ENCODE measurements at places on chromosomes 2 and 18. TPM values are rescaled to one million over a fixed set of nuclear protein-coding genes. Genes with fewer than 3 reads are reported as not detected.
A peak's percentile ranks its signal among the peaks of the same experiment; 100 is the strongest.

DNA sequence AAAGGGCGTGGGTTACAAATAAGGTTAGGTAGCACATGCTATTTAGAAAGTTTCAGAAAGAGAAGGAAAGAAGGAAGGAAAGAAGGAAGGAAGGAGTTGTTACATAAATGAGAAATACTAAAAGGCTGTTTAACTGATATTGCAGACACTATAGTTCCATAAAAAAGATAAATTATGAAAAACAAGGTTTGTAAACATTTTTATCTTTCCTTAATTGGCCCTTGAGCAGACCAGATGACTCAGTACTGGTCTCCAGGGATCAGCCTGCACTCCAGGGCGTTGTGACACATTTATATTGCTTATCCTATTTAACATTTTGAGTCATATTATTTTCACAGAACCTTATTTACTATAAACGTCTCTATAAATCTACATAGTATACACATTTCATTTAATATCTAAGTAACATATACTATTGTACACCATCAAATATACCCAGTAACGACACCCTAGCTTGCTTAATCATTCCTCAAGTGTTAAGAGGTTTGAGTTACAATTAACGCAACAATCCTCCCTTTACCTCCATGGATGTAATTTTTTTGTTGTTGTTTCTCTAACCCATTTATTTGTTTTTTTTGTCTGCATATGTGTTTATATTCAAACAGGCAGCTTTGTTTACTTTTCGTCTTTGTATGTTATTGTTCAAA lies 2.8 kb upstream of the RAB31 start:
- DNase-seq, result no peak

The LRRC30 gene
- not detected for total RNA-seq

- no peak for DNase-seq
These were observed 31.8 kb upstream of the VIT start for GRCh38 chr2:36664696-36665076.

The PTPN4 gene
- total RNA-seq, result 37.7 TPM

The CTLA4 gene
- 0.67 TPM for total RNA-seq

- DNase-seq, result peak; percentile 94
These were observed 8.0 kb downstream of the IRS1 start for GRCh38 chr2:226791487-226792081.

DNA sequence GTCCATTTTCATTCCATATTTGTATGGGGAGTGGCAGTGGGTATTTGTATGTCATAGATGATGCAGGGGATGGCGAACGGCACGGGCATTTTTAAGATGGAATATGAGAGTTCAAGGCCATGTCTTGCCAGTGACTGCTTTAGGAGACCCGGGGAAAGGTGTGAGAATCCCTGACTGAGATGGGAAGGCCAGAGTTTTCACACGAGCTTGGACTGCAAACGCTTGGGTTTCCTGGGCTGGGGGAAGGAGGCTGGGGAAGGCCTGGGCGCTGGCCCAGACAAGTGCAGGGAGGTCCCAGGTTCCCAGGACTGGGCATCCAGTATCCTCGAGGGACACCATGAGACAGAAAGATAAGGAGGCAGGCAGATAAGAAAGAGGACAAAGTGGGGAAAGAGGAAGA lies 35.2 kb downstream of the CNGA3 start:
- DNase-seq, result no peak

- no peak for DNase-seq
These were observed 78.2 kb downstream of the BCL11A start for GRCh38 chr2:60475123-60475830.

DNA sequence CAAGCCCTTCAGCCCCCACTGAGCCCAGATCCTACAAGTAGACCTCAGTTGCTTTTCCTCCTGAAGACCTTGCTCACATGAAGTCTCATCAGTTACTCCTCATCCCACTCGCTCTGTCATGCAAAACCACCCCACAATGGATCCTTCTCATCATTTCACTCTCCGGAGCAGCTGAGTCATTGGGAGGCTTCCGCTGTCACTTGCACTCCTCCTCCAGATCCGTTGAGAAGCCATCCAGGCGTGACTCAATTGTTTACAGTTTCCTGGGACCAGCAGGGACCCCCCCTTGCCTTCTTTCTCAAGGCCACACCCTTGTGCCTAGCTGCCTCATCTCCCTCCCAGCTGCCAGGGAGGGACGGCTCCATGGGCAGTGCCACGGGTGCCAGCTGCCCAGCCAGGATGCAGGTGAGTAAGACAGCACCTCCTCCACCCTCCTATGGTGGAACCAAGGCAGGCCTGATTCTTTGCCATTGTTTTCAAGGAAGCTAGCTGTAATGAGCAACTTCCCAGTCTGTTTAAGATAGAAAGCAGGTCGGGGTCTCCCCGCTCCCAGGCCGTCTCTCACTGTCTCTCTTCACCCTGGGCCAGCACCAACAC lies 16.3 kb downstream of the GPR55 start:
- DNase-seq, result peak; percentile 34

The MARCO gene
- 22.0 TPM for total RNA-seq

GRCh38 chr2:224894356-224894755 lies 147.9 kb downstream of the DOCK10 start:
- DNase-seq, result no peak

The ZNF385B gene
- total RNA-seq, result 5.3 TPM

- DNase-seq, result no peak
These were observed 8.5 kb upstream of the DAW1 start for GRCh38 chr2:227862741-227863588.

The LBX2 gene
- 0.53 TPM for total RNA-seq

The SLC16A14 gene
- 7.4 TPM for total RNA-seq

The CCL20 gene
- total RNA-seq, result 0.76 TPM

The DUSP2 gene
- 7.3 TPM for total RNA-seq

DNA sequence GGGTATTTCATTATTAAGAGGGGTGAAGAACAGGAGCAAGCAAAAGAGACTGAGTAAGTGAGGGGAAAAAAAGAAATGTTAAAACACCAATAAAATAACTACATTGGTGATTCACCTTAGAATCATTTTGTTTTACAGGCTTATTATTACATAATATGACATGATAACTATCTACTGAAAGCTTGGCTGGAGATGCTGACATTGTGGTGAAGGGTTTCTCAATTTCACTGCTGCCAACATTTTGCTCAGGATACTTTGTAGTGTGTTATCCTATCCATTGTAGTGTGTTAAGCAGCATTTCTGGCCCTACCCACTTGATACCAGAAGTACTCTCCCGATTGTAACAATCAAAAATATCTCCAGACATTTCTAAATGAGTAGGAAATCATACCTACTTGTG lies 1564.6 kb upstream of the NXPH2 start:
- DNase-seq, result no peak

The INHBB gene
- total RNA-seq, result 37.4 TPM

The TCF23 gene
- total RNA-seq, result not detected

DNA sequence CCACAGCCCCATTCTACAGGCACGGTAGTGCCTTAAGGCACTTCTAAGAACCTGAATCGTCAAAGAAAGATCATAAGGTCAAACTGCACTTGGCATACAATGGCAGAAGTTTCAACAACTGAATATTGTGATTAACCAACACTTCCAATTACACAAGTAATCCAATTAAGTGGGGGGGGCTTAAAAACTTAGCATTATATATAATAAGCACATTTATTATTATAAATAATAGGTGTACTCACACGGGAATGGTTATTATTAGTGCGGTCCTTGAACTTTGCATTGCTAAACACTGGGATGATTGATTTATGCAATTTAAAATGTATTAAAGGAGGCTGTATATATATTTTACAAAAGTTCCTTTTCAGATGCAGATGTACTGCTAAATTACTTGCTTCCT lies 7.6 kb downstream of the APCDD1 start:
- no peak for DNase-seq

DNA sequence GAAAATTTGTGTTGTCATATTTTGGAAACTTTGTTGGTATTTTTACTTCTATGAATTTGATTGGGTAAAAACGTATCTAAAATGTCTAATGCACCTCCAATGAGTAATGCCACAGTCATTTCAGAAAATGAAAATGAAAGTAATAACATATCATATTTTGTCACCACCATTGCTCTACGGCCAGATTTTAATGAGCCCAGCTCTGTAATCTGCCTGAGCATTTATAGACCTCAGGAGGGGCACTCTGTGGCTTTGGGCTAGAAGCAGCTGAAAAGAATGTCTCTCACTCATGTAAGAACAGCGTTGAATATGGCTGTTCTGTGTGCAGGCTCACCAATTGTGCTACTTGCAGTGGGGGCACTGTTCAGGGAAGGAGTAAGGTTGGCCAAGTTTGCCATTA lies 32.7 kb upstream of the ABCA12 start:
- no peak for DNase-seq

DNA sequence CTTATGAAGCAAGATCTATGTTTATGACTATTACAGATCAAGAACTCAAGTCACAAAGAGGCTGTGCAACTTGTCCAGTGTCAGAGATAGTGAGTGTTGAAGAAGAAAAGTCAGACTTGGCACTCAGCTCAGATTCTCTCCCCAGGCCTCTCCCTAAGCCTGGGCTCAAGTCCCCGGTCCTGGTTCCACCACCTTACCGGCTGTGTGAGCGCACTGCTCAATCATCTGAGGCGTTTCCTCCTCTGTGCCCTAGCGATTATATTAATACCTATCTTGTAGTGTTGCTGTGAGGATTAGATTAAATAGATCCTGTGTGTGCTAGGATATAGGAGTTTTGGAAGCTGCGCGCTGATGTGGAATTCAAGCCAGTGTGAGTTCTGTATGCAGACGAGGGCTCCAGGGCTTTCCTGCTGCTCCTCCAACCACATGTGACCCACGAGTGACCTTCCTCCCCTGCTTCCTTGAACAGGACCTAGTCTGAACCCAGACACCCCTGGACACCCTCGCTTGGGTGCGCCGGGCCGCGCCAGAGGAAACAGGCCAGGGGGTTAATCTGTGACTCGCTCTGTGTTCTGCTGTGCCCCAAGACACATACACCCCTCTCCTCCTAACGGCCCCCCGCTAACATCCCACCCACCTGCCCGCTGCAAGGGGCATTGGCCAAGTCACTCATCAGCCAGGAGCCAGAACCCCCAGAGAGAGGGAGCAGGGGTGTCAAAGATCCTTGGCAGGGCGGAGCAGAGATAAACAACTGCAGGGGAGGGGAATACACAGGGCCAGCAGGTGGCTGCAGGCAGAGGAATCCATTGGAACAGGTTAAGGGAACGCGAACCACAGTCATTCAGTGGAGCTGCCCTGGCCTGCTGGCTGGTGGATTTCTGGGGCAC lies 38.3 kb downstream of the TNS1 start:
- peak; percentile 58 for DNase-seq

DNA sequence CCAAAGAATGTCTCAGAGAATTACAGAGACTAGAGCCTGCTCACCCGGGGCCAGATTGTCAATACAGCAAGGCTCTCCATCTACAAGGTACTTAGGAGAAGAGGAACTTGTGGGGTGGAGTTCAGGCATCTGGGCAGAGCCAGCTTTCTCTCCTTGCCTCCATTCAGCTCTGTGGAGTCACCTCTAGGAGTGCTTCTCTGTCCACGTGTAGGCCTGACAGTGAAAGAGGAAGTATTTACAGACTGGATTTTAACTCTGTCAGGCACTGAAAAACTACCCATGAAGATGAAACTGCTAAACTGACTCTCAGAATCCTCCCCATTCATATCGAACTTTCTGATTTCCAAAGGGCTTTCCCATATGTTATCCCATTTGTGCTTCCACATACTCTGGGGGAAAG lies 315.6 kb downstream of the SETBP1 start:
- no peak for DNase-seq

DNA sequence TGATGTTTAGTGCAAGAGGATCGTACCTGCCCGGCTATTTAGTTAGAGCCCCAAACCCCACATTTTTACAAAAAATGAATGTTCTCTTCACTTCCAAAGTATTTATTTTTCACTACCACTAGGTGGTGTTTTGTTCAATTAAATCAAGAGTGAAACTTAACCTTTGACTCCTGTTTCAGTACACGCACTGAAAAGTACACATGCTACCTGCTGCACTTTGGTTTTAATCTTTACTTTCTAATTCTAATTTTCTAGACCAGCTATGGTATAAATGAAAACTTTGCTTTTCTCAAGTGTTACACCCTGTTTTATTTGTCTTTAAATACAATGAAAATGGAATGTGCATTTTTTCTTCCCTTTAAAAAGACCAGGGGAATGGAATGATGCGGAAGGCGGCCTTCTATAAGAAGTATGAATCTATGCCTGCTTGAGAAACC lies 31.4 kb upstream of the CHN1 start:
- DNase-seq, result no peak

The FAP gene
- 10.4 TPM for total RNA-seq

The CGREF1 gene
- 4.1 TPM for total RNA-seq

- DNase-seq, result no peak
These were observed 9.4 kb upstream of the AGFG1 start for GRCh38 chr2:227462462-227462951.

- no peak for DNase-seq
These were observed 2896.7 kb upstream of the TEKT4 start for GRCh38 chr2:91974401-91975129.

DNA sequence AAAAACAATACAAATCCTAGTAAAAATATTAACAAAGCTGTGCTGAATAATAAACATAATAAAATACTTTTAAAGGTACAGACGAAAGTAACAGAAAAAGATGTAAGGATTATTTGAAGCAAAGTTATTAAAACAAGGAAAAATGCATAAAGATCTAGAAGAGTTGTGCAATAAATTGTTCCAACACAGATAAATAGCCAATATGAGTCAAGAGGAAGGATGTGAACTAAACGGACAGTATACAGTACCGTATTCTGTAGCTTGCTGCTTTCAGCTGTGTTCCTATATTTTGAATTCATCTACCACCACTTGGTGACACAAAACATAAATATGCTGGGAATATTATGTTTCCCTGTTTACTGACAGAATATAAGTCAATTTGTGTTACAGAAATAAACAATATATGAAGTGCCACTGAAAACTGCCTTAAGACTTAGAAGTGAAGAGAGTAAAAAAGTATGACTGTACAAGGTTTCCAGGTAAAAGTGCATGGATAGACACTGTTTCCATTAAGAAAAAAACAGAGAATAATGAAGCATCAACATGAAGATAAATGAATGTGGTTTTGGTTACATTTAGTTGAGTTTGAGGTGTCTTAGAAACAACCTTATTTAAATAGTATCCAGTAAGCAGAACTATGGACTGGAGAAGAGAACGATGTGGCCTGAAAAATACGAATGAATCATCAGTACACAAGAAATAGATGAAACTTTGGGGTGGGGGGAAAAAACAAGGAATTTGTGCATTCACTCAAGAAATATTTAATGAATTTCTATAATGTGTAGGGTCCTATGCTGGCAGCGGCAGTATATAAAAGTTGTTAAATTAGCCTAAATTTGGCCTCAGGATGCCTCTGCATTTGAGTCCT lies 13.1 kb downstream of the PPP3R1 start:
- DNase-seq, result no peak

The KLF7 gene
- total RNA-seq, result 79.1 TPM

DNA sequence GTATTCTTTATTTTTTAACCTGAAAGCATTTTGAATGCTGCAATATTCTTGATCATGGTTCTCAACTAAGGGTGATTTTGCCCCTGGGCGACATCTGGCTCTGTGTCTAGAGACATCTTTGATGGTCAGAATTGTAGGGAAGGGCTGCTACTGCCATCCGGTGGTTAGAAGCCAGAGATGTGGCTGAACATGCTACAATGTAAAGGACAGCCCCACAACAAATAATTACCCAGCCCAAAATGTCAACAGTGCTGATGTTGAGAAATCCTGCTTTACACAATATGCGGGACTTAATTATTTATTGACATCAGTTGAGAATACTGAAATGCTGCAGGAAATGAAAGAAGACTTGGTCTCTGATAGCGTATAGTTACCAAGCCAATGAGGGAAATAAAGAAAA lies 37.5 kb upstream of the SERPINB2 start:
- DNase-seq, result no peak

- peak; percentile 40 for DNase-seq
These were observed 13.4 kb downstream of the IL1R1 start for GRCh38 chr2:102155703-102156515.

The SLC14A1 gene
- 5.5 TPM for total RNA-seq

- DNase-seq, result no peak
These were observed 17.6 kb downstream of the CTNNA2 start for GRCh38 chr2:79530443-79530842.
